ENCODE measurements at places on chromosomes 4 and X. TPM values are rescaled to one million over a fixed set of nuclear protein-coding genes. Genes with fewer than 3 reads are reported as not detected.
A peak's percentile ranks its signal among the peaks of the same experiment; 100 is the strongest.

GRCh38 chrX:148785256-148785655 is 284.8 kb downstream of the AFF2 start:
- H3K4me1 ChIP-seq: peaks cover 5% of the 10 kb centered on the region
- H3K36me3 ChIP-seq: no peaks in the 10 kb centered on the region
- no peak for DNase-seq

DNA sequence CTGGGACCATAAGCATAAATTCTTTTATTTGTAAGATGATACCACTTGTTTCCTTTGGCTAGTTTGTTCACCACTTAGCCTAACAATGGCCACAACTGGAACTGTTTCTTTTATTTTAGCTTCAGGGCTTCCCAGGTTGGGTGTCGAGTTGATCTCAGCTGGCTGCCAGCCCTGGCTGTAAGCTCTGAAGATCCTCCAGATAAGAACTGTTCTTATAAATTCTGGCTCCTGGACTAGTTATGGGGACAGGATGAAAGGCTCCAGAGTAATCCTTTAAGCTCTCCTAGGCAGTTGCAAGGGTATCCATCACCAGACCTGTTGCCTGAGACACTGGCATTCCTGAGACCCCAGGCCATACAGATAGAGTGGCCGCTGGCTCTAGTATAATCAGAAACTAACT is 129.4 kb upstream of the ACSL4 start:
- no peak for DNase-seq
- no peaks in the 10 kb centered on the region for H3K36me3 ChIP-seq
- H3K4me1 ChIP-seq: no peaks in the 10 kb centered on the region
- no peak overlapping the region for H3K27ac ChIP-seq
- no peaks in the 10 kb centered on the region for H3K27me3 ChIP-seq
- no peak overlapping the region for H3K4me3 ChIP-seq

DNA sequence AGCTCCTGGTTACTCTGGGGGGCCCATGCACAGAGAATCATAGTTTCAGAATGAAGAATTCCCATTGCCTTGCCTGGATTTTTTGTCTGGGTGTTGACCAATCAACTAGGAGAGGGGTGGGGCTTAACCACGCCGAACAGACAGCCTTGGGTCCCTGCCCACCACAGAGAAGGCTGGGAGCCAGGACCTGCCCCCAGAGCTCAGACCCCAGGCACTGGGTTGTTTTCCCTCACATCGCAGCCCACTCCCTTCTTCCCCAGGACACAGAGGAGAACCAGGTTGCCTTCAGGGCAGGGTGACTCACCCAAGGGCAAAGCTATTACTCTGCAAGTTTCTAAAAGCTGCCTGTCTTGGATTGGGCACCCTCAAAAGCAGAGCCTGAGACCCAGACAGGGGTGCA is 23.3 kb upstream of the CRMP1 start:
- DNase-seq: no peak
- H3K36me3 ChIP-seq: no peaks in the 10 kb centered on the region
- no peaks in the 10 kb centered on the region for H3K4me1 ChIP-seq
- no peak overlapping the region for H3K27ac ChIP-seq

DNA sequence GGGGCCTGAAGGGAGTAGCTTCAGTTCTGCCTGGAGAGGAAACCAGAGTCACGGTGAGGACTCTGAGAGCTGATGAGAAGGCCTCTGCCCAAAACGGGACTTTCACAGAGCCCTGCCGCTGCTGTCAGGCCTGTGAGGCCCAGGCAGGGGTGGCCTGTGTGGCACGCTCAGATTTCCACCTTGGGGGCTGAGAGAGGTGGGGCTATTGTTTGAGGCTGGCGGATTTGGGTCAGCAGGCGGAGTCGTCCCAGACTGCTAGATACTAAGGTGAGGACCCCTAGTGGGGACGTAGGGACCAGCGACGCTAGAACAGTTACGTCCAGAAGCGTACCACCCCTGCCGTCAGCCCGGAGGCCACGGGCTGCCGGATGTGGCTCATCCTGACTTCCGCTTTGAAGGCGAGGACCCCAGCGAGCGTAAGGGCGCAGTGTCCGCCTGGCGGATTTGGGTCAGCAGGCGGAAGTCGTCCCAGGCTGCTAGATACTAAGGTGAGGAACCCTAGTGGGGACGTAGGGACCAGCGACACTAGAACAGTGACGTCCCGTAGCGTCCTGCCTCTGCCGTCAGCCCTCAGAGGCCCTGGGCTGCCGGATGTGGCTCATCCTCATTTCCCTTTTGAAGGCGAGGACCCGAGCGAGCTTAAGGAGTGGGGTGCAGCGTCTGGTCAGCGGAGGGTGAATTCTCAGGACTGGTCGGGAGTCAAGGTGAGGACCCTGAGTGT is at the start of gene MAGEB1:
TSS of gene MAGEB1 (plus strand) at position 378 of the 721 bp plus-strand sequence. CDS start 3,348 bp downstream, outside the sequence.
- H3K4me3 ChIP-seq: no peak within 1 kb of the TSS
- DNase-seq: no peak
- no peaks in the 10 kb centered on the region for H3K36me3 ChIP-seq
- H3K27me3 ChIP-seq: no peaks in the 10 kb centered on the region
- H3K4me1 ChIP-seq: no peaks in the 10 kb centered on the region

DNA sequence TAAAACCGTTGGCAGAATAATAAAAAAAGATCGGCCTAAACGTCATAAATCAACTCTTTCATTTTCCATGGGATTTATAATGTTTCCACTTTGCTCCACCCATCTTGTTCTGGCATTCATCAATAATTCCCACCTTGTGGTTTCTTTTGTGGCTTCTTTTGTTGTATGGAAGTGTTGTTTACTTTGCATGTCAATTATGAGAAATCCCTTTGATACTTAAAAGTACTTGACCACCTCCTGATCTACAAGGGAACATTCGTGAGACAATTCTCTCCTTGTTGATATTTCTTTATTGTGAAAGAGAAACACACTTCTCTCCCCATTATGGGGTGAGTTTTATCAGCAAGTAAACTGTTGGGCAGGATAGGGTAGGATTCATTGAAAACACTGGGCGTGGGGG is 2.8 kb downstream of the AMELX start:
- H3K27me3 ChIP-seq: no peaks in the 10 kb centered on the region
- H3K4me3 ChIP-seq: no peak overlapping the region
- H3K27ac ChIP-seq: no peak overlapping the region
- no peaks in the 10 kb centered on the region for H3K36me3 ChIP-seq

DNA sequence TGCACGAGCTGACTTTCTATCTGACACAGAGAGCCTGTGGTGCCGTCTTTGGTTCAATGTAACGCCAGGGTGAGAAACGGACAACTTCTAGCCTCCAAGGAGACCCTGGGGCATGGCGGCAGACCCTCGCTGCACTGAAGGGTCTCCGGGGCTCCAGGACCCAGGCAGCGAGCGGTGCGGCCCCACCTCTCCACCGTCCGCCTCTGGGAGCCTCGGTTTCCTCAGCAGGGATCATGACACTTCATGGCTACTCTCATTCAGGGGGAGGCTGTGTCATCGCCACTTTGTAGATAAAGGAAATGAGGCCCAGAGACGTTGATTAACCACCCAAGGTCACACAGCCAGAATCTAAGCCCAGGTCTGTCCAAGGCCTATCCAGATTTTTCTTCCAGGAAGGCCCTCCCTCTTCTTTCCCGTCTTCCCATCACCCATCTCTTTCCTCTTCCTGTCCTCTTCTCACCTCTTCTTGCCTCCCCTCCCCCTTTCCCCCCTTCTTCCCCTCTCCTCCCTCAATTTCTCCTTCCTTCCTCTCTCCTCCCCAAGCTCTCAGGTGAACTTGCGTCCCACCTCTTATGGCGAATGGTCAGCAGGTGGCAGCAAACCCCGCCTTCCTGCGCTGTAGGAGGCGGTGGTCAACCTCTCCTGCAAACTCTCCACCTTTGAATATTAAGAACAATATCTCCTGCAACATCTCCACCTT is 69.3 kb upstream of the HMX1 start:
- no peak for DNase-seq
- H3K4me1 ChIP-seq: peaks cover 3% of the 10 kb centered on the region
- H3K36me3 ChIP-seq: no peaks in the 10 kb centered on the region

DNA sequence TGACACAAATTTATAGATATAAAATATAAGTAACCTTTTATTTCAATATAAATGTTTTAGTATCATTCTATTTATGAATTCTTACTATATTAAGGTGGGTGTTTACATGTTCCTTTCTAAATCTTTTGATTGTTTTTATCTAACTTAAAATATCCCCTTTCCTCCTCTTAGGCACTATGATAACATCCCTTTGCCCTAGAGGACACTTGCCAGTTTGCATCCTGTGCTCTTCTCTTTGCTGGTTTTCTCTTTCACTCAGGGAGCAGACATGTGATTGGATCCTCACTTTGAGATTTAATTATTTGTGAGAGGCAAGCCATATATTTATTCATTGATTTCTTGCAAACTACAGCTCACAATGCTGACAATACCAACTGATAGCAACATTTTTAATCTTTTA is 16.2 kb downstream of the LRIT3 start:
- H3K4me1 ChIP-seq: no peaks in the 10 kb centered on the region
- H3K36me3 ChIP-seq: no peaks in the 10 kb centered on the region
- H3K27me3 ChIP-seq: no peaks in the 10 kb centered on the region

- no peaks in the 10 kb centered on the region for H3K27me3 ChIP-seq
- H3K36me3 ChIP-seq: no peaks in the 10 kb centered on the region
- no peak overlapping the region for H3K27ac ChIP-seq
- no peak for DNase-seq
- H3K4me1 ChIP-seq: no peaks in the 10 kb centered on the region
These were observed 30.9 kb downstream of the RAB33B start for GRCh38 chr4:139484783-139485311.

GRCh38 chr4:185263419-185263818 is 54.0 kb downstream of the SNX25 start:
- H3K4me1 ChIP-seq: peaks cover 11% of the 10 kb centered on the region
- peaks cover 9% of the 10 kb centered on the region for H3K36me3 ChIP-seq
- H3K4me3 ChIP-seq: no peak overlapping the region
- no peak overlapping the region for H3K27ac ChIP-seq

DNA sequence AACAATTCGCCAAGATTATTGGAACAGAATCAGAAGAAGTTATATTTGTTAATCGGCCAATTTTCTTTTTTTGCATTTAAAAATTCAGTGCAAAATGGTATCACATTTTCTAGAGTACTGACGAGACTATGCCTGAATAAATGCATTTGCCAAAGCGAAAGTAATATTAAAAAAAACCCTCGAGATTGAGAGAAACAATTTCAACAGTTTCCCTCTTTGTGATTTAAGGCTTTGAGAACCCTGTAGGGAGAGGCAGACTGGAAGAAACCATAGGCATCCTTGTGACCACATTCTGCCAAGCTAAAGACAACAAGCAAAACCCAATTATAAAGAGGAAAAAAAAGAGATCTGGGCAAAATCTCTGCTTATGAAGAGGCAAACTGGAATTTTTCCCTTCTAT is 218.1 kb upstream of the GK2 start:
- peak; percentile 26 for DNase-seq
- no peak overlapping the region for H3K4me3 ChIP-seq
- no peaks in the 10 kb centered on the region for H3K27me3 ChIP-seq
- no peak overlapping the region for H3K27ac ChIP-seq

GRCh38 chrX:29580560-29580959 is 634.8 kb upstream of the MAGEB2 start:
- no peaks in the 10 kb centered on the region for H3K27me3 ChIP-seq
- H3K4me3 ChIP-seq: no peak overlapping the region
- no peaks in the 10 kb centered on the region for H3K36me3 ChIP-seq
- H3K27ac ChIP-seq: no peak overlapping the region
- DNase-seq: no peak
- H3K4me1 ChIP-seq: no peaks in the 10 kb centered on the region

- peaks cover 31% of the 10 kb centered on the region for H3K36me3 ChIP-seq
- H3K4me3 ChIP-seq: no peak overlapping the region
- no peak overlapping the region for H3K27ac ChIP-seq
- no peaks in the 10 kb centered on the region for H3K27me3 ChIP-seq
These were observed 39.5 kb downstream of the HADH start for GRCh38 chr4:108029016-108029720.

GRCh38 chr4:71006203-71006907 is 12.9 kb downstream of the DCK start:
- peaks cover 4% of the 10 kb centered on the region for H3K4me1 ChIP-seq
- H3K27me3 ChIP-seq: no peaks in the 10 kb centered on the region
- no peak overlapping the region for H3K4me3 ChIP-seq

- H3K36me3 ChIP-seq: peaks cover 22% of the 10 kb centered on the region
- no peak overlapping the region for H3K4me3 ChIP-seq
- H3K27ac ChIP-seq: peak overlapping the region; percentile 26
- no peak for DNase-seq
These were observed 9.4 kb downstream of the MGST2 start for GRCh38 chr4:139674875-139675550.

DNA sequence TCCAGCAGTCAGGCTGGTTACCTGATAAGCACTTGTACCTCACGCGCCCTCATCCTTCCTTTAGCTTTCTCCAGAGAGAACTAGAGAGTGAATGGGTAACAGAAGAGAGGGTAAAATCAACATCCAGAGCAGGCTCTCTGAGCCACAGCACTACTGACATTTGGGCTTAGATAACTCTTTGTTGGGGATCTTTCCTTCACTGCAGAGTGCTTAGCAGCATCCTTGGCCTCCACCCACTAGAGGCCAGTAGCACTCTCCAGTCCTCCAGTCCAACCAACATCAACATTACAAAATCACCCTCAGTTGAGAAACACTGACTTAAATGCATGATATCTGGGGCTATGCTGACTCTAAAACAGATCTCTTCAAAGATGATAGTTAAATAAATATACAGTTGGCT is 220.7 kb downstream of the TACR3 start:
- no peak for DNase-seq
- no peak overlapping the region for H3K4me3 ChIP-seq
- H3K27me3 ChIP-seq: no peaks in the 10 kb centered on the region
- no peaks in the 10 kb centered on the region for H3K4me1 ChIP-seq

GRCh38 chr4:44616621-44617020 is 34.8 kb downstream of the YIPF7 start:
- no peaks in the 10 kb centered on the region for H3K4me1 ChIP-seq
- H3K36me3 ChIP-seq: no peaks in the 10 kb centered on the region
- H3K4me3 ChIP-seq: no peak overlapping the region
- no peak overlapping the region for H3K27ac ChIP-seq
- H3K27me3 ChIP-seq: no peaks in the 10 kb centered on the region
- DNase-seq: no peak

DNA sequence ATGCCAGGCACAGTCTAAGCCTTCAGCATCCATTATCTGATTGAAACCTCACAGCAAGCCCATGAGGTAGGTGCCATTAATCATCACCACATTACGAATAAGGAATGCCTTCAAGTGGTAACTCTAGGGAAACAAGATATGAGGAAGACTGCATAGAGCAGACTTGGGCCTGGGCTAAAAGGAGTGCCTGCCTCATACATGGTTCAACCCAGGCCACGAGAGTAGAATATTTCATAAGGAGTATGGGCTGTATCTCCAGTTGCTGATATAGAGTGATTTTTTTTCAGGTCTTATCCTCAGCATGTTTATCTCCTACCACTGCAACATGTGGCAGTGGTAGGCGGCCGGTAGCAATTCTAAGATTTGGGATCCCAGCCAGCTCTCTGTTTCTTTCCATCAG is 51.7 kb downstream of the ATP11C start:
- no peak overlapping the region for H3K27ac ChIP-seq
- peaks cover 6% of the 10 kb centered on the region for H3K4me1 ChIP-seq
- no peak for DNase-seq

SLC9A7 gene
- 6.9 TPM for total RNA-seq

CSN1S1 gene
- total RNA-seq: not detected

CLTRN gene
- total RNA-seq: 3.0 TPM

NLRP2B gene
- total RNA-seq: not detected
